ENCODE measurements at places on chromosomes 3 and 15.

GRCh38 chr15:89110060-89110459, 21.8 kb downstream of the ABHD2 start:
- DNase-seq, result no peak

DNA sequence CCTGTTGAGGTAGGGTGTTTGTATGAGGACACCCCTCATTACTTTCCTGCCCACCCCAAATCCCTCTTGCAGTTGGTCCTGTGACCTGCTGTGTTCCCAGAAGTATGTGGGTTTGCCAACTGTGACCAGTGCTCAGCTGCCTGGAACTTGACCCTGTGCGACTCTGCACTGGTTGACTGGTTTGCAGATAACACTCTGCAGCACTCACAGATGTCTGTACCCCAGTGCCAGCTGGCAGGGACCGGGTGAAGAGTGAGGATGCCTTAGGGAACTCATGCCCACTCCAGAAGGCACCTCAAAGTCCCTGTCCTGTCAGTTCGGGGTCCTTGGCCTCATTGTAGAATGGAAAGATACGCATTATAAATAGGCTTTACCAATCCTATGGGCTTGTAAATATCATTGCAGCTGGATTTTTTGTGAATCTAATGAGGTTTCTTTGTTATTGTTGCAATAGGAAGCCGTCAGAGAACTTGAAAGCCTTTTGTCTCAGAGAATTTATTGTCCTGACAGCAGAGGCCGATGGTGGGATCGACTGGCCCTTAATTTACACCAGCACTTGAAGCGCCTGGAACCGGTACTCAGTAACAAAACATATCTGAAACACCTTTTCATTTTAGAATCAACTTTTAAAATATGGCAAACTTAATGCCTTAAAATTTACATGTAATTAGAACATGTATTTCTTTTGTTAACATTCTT, 18.2 kb downstream of the FAN1 start:
- peak; percentile 44 for DNase-seq

DNA sequence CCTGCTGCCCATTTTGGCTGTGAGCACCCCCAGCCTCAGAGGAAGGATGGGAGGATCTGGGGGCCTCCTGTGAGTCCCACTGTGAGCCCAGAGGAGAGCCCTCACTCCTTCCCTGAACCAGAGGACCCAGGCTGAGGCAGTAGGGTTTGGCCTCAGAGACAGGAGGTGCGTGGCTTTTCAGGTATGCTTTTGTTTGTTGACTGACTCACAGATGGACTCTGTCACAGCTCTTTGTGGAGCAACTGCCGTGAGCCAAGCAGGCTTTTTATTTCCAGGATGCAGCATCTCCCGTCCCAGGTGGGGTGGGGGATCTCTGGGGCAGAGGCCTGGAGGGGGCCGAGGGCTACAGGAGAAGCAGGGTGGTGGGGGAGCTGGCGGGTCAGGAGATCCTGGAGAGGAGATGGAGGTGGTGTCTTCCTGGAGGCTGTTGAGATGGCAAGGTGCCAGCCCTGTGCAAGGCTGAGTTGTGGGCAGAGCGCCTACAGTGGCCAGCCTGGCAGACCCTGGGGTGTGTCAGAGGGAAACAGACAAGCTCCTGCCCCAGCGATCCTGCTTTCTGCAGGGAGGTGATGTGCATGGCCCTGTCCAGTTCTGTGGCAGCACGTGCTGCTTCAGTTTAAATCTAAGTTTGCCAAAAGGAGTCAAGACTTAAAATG, 24.0 kb downstream of the PLXNA1 start:
- DNase-seq, result no peak

- DNase-seq, result no peak
These were observed 67.6 kb downstream of the SLC6A11 start for GRCh38 chr3:10883478-10884234.

DNA sequence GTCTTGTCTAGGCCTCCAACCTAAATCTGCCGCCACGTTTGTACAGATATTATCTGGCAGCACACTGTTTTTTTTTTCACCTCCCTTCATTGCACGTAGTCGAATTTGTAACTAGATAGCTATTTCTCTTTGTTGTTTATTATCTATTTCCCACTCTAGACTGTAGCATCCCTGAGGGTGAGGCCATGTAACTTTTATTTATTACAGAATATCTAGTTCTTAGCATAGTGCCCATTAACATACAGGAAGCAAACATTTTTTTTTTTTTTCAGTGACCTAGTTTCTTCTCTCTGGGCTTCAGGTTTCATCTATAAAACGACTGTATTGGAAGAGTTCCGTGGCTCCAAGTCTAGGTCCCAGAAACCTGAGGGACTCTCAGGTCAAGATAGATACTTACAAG, 354.3 kb downstream of the FGF12 start:
- no peak for DNase-seq

DNA sequence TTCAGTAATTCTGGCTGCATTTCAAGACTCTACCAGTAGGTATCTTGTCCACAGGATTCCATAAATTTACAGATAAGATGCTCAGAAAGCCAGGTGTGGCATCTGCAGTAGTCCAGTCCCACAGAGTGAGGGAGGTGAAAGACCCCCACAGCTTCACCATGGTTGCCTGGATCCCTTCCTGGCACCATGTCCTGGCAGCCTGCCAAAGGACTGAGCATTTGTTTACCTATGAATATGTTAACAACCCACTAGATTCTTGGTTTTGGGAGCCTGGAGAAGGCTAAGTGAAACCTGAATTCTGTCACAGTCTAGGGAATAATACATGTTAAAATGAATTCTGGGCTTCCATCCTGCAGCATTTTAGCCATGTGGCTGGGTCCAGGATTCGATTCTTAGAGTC, 14.9 kb downstream of the CHST2 start:
- no peak for DNase-seq

DNA sequence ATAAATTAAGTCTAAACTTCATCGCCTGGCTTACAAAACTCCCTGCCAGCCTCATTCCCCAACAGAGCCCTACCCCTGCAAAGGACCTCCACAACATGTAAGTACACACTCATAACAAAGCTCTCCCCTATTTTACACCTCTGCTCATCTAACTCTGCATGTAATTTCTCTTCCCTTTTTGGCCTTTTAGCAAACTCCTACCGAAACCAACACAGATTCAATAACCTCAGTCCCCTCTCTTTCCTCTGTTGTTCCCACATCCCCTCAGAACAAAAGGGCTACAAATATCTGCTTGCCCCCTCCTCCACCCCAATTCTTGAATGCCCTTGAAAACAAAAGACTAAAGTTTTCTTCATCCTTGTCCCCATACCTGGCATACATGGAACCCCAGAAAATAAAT, 662 bp downstream of the UBL7 start:
- DNase-seq, result no peak

- DNase-seq, result no peak
These were observed 20.4 kb downstream of the RARRES1 start for GRCh38 chr3:158711886-158712285.

GRCh38 chr3:14401692-14402303, 608 bp upstream of the SLC6A6 start:
- no peak for DNase-seq

- no peak for DNase-seq
These were observed 67.5 kb upstream of the CORO2B start for GRCh38 chr15:68511073-68511991.

- DNase-seq, result no peak
These were observed 214.3 kb downstream of the ARRDC4 start for GRCh38 chr15:98174841-98175240.

- DNase-seq, result no peak
These were observed 35.1 kb downstream of the IGSF10 start for GRCh38 chr3:151425627-151426340.

DNA sequence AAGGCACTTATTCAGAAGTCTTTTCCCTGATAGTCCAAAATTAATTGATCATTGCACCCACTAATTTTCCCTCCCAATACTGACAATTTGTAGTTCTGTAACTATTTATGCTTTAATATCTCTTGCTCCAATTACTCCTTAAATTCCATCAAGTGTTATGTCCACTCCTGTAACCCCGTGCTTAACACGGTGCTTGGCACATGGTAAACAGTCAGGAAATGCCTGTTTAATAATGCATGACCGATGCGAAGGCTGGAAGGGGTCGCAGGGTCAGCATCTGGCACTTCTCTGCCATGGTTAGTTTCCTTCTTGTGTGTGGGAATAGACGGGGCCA, 553 bp upstream of the SEC22A start:
- no peak for DNase-seq

- DNase-seq, result no peak
These were observed 440.5 kb downstream of the NR2F2 start for GRCh38 chr15:96771035-96771434.

All from right renal cortex interstitium (tissue), 3 donors.